ENCODE measurements at places on chromosomes 5 and 9.

- H3K36me3 ChIP-seq = no peaks in the 10 kb centered on the region
- no peaks in the 10 kb centered on the region for H3K27me3 ChIP-seq
- H3K27ac ChIP-seq = no peak overlapping the region
- H3K4me3 ChIP-seq = no peak overlapping the region
Measured at GRCh38 chr5:113689647-113690046, 176.2 kb downstream of the YTHDC2 start.

DNA sequence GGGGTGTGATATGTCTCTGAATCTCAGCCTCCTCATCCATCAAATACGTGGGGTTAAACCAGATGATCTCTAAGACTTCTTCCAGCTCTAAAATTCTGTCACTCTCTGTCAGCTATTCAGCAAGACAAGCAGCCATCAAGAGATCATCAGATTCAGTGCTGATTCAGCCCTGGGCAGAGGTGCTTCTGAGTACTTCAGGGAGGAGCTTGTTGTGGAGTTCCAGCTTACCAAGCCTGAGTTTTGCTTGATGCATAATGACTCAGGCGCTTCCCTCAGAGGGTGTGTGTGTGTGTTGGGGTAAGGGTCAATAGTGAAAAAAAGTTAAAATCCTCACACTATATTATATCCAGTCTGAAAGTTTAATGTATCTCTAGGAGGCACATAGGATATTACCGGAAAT, 29.6 kb upstream of the TAF1L start:
- H3K36me3 ChIP-seq = no peaks in the 10 kb centered on the region
- H3K4me1 ChIP-seq = no peaks in the 10 kb centered on the region
- H3K27me3 ChIP-seq = no peaks in the 10 kb centered on the region

GRCh38 chr9:128921881-128922763, 1.3 kb downstream of the PHYHD1 start:
- no peaks in the 10 kb centered on the region for H3K36me3 ChIP-seq
- peak overlapping the region; percentile 65 for H3K4me3 ChIP-seq
- H3K27me3 ChIP-seq = no peaks in the 10 kb centered on the region
- DNase-seq = no peak
- peak overlapping the region; percentile 96 for H3K27ac ChIP-seq

GRCh38 chr5:172771439-172772111, 580 bp upstream of the DUSP1 start:
- peaks cover 73% of the 10 kb centered on the region for H3K4me1 ChIP-seq
- no peaks in the 10 kb centered on the region for H3K27me3 ChIP-seq
- no peak for DNase-seq
- H3K27ac ChIP-seq = peak overlapping the region; percentile 98

DNA sequence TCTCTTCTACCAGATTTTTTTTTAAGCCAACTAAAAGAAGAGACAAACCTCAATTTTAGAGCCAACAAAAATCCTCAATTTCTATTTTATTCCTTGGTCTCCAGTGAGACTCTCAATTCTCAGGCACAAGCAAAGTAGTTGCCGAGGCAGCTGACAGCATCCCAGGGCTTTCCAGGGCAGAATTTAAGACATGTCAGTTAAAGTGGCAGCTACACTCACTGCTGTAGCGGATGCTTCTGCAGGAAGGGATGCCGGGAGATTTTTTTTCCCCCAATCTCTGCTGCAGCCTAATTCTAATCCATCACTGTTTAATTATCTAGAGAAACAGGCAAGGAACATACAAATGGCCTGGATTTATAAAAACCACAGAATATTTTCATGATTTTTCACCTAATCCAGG, 57.0 kb downstream of the TTC39B start:
- no peak overlapping the region for H3K4me3 ChIP-seq
- no peaks in the 10 kb centered on the region for H3K36me3 ChIP-seq
- H3K4me1 ChIP-seq = peaks cover 24% of the 10 kb centered on the region
- no peaks in the 10 kb centered on the region for H3K27me3 ChIP-seq
- H3K27ac ChIP-seq = peak overlapping the region; percentile 33
- no peak for DNase-seq

GRCh38 chr9:114387680-114388356, at the start of gene AKNA:
Gene AKNA (minus strand): TSS chr9:114387982. CDS start chr9:114381333, 6,649 bp downstream.
- no peak for DNase-seq
- H3K27me3 ChIP-seq = no peaks in the 10 kb centered on the region
- peaks cover 89% of the 10 kb centered on the region for H3K4me1 ChIP-seq

DNA sequence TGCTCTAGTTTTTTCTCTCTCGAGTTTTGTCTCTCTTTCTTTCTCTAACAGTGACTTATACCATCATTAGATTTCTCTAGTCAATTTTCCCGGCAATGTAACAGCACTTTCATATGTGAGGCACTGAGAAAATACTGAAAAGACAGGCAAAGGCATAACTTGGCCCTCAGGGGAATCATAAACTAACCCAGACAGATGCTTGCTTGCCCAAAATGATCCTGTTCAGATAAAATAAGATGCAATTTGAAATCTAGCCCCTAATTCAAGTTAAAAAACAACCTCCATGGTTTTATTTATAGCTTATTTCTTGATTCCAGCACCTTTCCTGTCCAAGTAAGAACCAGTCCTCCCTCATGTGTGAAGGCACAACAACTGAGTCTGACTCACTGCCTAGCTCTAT, 294.6 kb downstream of the GAS1 start:
- H3K27ac ChIP-seq = no peak overlapping the region
- no peaks in the 10 kb centered on the region for H3K27me3 ChIP-seq
- H3K4me1 ChIP-seq = peaks cover 8% of the 10 kb centered on the region
- no peaks in the 10 kb centered on the region for H3K36me3 ChIP-seq

GRCh38 chr5:37533851-37534250, 154.7 kb downstream of the WDR70 start:
- DNase-seq = no peak
- no peaks in the 10 kb centered on the region for H3K27me3 ChIP-seq
- no peaks in the 10 kb centered on the region for H3K36me3 ChIP-seq
- no peak overlapping the region for H3K27ac ChIP-seq

DNA sequence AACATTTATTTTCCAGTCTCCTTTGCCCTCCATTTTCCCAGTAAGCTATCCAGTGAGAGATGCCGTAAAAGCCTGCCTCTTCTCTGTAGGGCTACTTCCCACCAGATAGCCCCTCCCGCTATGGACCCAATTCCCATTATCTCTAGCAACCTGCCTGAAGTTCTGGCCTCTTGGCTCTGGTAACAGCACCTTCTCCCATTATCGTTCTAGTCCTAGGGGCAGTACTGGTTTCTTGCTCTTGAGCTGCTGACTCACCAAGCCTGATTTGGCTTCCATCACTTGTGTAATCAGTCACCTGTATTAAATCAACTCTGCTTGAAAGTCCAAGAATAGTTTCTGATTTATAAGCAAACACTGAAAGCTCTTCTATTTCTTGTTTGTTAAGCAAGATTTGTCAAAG, 42.8 kb upstream of the PARP8 start:
- no peak overlapping the region for H3K4me3 ChIP-seq
- H3K4me1 ChIP-seq = no peaks in the 10 kb centered on the region
- H3K36me3 ChIP-seq = no peaks in the 10 kb centered on the region
- no peaks in the 10 kb centered on the region for H3K27me3 ChIP-seq
- H3K27ac ChIP-seq = no peak overlapping the region
- no peak for DNase-seq

DNA sequence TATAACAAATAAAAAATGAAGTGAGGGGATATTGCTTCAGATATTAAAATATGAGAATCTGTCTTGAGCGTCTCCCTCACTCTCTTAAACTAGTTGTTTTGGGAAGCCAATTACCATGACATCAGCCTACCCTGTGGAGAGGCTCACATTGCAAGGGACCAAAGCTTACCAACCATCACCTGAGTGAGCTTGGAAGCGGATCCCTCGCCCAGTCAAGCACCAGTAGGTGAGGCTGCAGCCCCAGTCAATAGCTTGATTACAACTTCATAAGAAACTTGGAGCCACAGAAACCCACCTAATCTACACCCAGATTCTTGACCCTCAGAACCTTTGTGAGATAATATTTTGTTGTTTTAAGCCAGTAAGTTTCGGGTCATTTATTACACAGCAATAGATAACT, 206.2 kb downstream of the CEMIP2 start:
- H3K4me3 ChIP-seq = no peak overlapping the region
- H3K36me3 ChIP-seq = no peaks in the 10 kb centered on the region
- no peaks in the 10 kb centered on the region for H3K27me3 ChIP-seq

- H3K27me3 ChIP-seq = no peaks in the 10 kb centered on the region
- no peaks in the 10 kb centered on the region for H3K4me1 ChIP-seq
- no peak overlapping the region for H3K4me3 ChIP-seq
Measured at GRCh38 chr9:95936579-95937075, 61.1 kb downstream of the ERCC6L2 start.

- H3K4me1 ChIP-seq = peaks cover 7% of the 10 kb centered on the region
- no peak overlapping the region for H3K4me3 ChIP-seq
- no peaks in the 10 kb centered on the region for H3K27me3 ChIP-seq
- no peak overlapping the region for H3K27ac ChIP-seq
- DNase-seq = no peak
- H3K36me3 ChIP-seq = no peaks in the 10 kb centered on the region
Measured at GRCh38 chr5:111774525-111774924, 17.5 kb upstream of the NREP start.

GRCh38 chr5:74382123-74382855, 258.2 kb downstream of the ENC1 start:
- H3K4me3 ChIP-seq = no peak overlapping the region
- peaks cover 10% of the 10 kb centered on the region for H3K4me1 ChIP-seq
- H3K27ac ChIP-seq = peak overlapping the region; percentile 3
- no peaks in the 10 kb centered on the region for H3K27me3 ChIP-seq
- DNase-seq = no peak
- no peaks in the 10 kb centered on the region for H3K36me3 ChIP-seq

- no peaks in the 10 kb centered on the region for H3K27me3 ChIP-seq
- H3K4me1 ChIP-seq = peaks cover 47% of the 10 kb centered on the region
- DNase-seq = no peak
- no peaks in the 10 kb centered on the region for H3K36me3 ChIP-seq
Measured at GRCh38 chr9:89677702-89678395, 73.0 kb downstream of the GADD45G start.

GRCh38 chr5:68875351-68875750, 218.5 kb upstream of the SLC30A5 start:
- DNase-seq = no peak
- H3K4me1 ChIP-seq = no peaks in the 10 kb centered on the region
- H3K27me3 ChIP-seq = no peaks in the 10 kb centered on the region
- H3K27ac ChIP-seq = no peak overlapping the region

Measured in vagina (tissue), 2 donors.